ENCODE measurements at places on chromosomes 1 and 21.
A peak's percentile ranks its signal among the peaks of the same experiment; 100 is the strongest.

DNA sequence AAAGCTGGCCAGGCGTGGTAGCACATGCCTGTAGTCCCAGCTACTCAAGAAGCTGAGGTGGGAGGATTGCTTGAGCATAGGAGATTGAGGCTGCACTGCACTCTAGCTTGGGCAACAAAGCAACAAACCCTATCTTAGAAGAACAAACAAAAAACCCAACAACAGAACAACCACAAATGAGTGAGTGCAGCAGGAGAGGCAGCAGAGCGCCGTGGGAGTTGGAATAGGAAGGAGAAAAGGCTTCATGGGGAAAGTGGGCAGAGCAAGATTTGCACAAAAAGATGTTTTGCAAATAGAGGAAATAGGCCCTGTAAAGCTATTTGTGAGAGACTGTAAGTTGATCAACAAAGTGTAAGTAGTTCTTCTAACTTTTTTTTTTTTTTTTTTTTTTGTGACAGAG is 19.6 kb downstream of the SMAP2 start:
- DNase-seq, result no peak

DNA sequence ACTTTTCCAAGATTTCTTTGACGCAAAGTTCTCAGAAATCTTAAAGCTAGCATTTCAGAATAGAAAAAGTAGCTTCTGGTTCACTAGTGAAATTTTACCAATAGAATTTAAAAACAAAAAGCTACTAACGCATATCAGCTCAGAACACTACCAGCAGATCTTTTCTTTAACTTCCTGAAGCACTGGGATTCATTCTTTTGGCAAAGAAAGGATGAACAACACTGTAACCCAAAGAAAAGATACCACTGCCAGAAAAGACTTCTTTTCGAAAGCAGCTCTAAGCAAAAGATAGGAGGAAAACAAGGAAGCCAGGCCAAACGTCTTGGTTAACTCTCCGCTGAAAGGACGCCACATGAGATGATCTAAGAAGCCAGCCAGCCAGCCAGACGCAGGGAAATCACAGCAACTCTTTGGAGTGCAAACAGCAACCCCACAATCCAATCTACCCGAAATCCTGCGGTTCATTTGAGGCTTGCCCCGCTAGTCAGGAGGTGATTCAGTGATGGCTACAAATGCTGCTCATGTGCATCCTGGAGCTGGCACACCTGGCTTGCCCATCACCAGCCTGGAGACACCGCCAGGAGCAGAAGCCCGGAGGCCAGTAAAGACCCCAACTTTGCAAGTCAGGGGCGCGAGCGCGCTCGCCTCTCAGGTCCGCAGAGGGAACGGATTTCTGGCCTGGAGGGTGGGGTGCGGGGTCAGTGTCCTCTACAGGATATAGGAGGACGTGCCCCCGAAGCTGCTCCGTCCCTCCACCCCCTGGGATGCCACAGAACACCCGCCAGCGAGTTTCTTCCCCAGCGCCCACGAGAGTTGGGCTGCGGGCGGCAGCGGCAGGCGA is 812 bp downstream of the NBPF1 start:
- peak; percentile 41 for DNase-seq

- DNase-seq, result no peak
Measured at GRCh38 chr1:190124068-190124467, 353.6 kb downstream of the BRINP3 start.

- no peak for DNase-seq
Measured at GRCh38 chr1:181140891-181141290, 52.4 kb downstream of the IER5 start.

DNA sequence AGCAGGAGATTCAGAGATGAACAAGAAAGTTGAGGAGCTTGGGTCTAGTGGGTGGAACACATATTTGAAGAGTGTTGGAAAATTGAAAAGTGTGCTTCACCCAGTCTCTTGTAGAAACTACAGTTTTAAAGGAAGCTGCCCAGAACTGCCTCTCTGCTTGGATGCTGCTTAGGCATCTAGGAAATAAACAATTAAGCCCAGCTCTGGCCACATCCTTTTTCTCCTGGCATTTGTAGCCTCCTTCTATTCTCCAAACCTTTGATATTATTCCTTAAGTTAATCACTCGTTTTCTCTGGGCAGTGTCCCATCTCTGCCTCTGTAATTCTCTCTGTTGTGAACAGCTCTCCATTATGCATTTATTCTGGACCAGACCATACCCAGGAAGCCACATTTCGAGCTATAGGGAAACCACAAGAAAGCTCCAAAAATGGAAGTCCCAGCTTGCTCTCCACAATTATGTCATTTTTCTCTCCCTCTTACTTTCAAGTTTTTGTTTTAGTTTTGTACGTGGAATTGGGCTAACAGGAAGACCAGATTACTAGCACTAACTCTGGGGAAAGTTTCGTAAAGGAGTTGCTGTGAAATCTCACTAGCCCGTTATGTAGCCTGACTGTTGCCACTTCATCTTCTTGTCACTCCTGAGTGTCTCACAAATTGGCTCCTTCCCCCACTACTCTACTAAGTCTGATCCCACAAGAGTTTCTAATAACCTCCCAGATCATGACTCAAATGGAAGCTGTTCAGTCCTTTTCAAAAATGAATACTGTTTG is 102.2 kb downstream of the NTMT2 start:
- no peak for DNase-seq

DNA sequence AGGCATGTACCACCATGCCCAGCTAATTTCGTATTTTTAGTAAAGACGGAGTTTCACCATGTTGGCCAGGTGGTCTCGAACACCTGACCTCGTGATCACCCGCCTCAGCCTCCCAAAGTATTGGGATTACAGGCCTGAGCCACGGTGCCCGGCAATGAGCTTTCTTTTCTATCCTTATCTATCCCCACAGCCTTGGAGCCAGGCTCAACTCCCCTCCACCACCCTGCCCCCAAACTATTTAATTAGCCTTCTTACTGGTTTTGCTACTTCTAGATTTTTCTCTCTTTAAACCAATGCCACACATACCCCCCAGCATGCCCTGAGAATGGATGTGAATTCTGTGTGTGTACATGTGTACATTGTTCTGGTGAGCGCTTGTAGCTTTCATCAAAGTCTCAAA is 5.7 kb upstream of the VANGL2 start:
- DNase-seq, result no peak

DNA sequence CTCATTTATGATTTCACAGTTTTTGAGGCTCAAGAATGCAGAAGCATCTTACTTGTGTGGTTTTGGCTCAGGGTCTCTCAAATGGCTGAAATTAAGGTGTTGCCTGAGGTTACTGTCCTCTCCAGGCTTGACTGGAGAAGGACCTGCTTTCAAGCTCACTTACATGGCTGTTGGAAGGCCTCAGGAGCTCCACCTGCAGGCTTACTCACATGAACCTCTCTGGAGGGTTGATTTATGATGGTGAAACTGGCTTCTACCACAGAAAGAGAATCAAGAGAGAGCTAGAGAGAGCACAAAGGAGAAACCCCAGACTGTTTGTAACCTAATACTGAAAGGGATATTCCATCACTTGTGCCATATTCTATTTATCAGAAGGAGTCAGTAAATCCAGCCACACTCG is 6.2 kb upstream of the KCNK2 start:
- DNase-seq, result no peak

- no peak for DNase-seq
Measured at GRCh38 chr1:69982992-69983391, 222.4 kb downstream of the LRRC40 start.

GRCh38 chr1:119647228-119647733 is 785 bp downstream of the ZNF697 start:
- peak; percentile 17 for DNase-seq

DNA sequence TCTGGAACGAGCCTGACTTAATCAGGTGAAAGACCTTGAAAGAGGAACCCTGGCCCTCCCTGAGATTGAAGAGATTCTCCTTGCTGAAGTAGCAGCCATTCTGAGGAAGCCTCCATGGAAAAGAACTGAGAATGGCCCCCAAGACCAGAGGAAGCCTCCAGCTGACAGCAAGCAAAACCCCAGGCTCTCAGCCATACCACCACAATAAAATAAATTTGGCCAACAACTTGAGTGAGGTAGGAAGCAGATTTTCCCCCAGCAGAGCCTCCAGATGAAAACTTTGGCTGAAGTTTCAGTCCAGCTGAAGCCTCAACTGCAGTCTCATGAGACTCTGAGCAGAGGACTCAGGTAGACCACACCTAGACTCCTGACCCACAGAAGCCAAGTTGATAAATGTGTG is 34.0 kb upstream of the SLAMF9 start:
- no peak for DNase-seq

GRCh38 chr1:237227476-237227875 is 185.5 kb downstream of the RYR2 start:
- DNase-seq, result no peak

DNA sequence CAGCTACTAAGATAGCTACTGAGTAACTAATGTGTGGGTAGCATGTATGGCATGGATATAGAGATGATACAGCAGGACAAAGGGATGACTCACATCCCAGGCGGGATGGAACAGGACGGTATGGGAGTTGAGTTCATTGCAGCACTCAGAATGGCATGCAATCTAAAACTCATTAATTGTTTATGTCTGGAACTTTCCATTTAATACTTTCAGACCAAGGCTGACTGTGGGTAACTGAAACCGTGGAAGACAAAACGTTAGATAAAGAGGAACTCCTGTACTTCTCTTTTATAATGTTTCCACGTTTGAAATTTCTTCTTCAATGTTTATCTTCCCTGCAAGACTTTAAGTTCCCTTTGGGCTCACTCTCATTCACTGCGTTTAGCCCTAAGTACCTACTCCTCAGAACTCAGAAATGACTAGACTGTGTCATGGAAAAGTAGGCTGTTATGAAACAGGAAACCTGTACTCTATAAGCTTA is 151.9 kb downstream of the MAGI3 start:
- no peak for DNase-seq

DNA sequence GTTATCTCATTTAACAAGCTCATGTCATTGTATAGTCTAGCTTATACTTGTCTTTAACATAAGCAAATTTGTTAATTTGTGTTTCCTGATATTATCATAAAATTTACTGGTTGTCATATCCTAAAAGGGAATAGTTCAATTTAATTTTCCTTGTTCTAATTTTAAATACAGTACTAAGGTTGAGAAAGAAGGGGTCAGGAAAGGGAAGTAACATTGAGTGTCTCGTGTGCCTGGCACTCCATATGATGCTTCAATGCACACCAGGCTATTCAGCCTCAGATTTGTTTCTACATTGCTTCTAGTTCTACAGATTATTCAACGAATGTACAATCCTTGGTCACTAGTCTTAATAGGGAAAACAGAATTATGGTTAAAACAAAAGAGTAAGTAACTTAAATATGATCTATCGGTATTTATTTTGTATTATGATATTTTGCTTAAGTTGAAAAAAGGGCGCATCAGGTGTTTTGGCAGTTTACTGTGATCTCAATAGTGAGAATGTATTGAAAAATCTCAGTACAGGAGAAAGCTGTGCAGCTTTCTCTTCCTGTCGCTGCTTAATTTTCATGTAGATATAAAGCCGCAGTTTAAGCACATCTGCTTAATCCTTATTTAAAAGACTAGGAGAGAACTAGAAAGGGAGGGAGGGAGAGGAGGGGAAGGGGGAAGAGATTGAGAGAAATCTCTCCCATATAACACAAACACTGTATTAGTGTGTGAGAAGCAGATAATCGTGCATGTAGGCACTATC is 13.0 kb downstream of the PTPRC start:
- DNase-seq, result no peak

DNA sequence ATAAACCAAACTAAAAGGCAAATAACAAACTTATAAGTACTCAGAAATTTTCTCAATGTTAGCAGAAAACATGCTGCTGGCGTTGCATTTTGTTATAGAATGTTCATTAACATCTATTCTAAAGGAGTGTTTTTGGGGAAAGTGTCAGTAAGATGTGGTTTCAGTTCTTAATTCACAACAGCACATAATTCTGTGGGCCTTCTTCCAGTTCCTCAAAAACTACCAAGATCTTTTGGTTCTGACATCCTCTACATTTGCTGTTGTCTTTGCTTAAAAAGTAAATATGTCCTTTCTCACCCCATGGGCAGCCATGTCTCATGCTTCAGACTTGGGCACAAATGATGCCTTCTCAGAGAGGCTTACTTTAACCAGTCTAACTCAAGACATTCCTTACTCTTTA is 152.5 kb downstream of the CDC7 start:
- no peak for DNase-seq

GRCh38 chr1:235974616-235975015 is 90.3 kb downstream of the NID1 start:
- DNase-seq, result no peak

GRCh38 chr1:94025383-94026340 is 95.3 kb downstream of the ABCA4 start:
- no peak for DNase-seq

DNA sequence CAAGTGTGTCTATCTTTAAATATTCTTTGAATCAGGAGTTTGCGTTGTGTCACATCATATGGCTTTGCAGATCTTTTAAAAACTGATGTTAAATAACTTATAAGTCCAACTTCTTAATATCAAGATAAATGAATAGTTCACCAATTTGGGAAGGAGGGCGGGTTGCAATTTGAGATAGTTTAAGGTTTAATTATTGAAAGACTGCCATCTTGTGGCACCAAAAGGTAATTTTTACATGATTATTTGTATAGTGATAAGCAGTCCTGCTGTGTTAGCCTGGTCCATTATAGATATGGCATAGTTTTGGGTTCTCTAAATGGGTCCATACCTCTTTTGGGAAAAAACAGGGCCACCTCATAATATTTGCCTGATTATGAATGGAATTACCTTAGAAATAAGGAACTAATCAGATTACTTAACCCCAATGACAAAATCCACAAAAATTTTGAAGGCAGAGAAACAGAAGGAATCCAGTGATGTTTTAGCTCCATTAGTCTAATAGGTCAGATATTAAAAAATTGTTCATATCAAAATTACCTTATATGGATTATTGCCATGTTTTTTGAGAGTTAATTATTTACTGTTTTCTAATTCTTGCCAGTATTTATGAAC is 64.3 kb downstream of the PRKAA2 start:
- no peak for DNase-seq

- DNase-seq, result no peak
Measured at GRCh38 chr1:222182641-222183040, 365.3 kb downstream of the HHIPL2 start.

- DNase-seq, result no peak
Measured at GRCh38 chr21:46084709-46085108, 13.2 kb upstream of the COL6A2 start.

GRCh38 chr1:5970610-5971273 is 21.5 kb downstream of the NPHP4 start:
- DNase-seq, result no peak

DNA sequence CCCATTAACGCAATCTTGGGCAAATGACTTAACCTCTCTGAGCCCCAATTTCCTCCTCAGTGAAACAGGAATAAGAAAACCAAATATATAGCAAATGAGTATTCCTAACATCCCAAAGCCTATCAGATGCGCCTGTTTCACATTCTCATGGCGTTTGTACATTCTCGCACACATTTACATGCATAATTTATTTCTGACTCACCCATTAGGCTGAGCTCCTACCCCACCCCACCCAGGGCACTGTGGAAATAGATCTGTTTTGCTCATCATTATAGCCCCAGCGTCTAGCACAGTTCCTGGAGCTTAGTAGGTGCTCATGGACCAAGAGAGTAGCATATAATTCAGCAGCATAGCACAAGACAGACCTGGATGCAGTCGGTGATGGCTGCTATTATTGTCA is 146.1 kb upstream of the VANGL1 start:
- no peak for DNase-seq

- no peak for DNase-seq
Measured at GRCh38 chr21:41613533-41613909, 105.6 kb upstream of the TMPRSS2 start.
